Endodermal cell (in vitro differentiated cells): ENCODE measurements at places on chromosomes 6 and 20.

- no peak for DNase-seq
Measured at GRCh38 chr6:114169763-114170162, 173.1 kb downstream of the HS3ST5 start.

GRCh38 chr6:144162977-144163376 is 12.7 kb downstream of the STX11 start:
- no peak for DNase-seq

- peak; percentile 57 for DNase-seq
Measured at GRCh38 chr6:132147530-132148011, 196.4 kb upstream of the CCN2 start.

- DNase-seq = no peak
Measured at GRCh38 chr6:14353798-14354197, 236.2 kb downstream of the CD83 start.

DNA sequence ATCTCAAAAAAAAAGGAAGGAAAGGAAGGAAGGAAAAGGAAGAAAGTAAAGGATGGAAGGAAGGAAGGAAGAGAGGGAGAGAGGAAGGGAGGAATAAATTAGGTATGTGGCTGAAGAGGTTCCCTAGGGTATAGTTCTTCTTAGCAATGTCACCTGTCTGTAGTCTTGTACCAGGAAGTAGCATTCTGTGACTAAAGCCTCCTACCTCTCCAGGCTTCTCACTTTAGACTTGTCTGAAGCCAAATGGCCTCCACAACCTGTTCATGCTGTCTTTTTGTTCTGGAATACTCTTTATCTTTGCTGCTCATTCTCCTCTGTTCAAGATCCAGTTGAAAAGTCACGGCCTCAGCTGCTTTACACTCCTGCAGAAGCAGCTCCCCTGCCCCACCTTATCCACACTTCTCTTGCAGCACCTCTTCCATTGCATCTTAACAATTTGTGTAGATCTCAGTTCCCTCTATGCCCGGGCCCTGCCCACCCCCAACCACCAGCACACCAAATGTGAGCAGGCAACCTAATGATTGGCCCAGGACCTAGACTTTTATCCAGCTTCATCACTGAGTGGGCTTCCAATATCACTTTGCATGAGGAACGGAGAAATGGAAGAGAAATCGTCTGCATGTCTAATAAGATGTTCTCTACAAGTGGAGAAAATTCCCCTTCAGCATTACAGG is 19.1 kb downstream of the GCNT2 start:
- DNase-seq = no peak

DNA sequence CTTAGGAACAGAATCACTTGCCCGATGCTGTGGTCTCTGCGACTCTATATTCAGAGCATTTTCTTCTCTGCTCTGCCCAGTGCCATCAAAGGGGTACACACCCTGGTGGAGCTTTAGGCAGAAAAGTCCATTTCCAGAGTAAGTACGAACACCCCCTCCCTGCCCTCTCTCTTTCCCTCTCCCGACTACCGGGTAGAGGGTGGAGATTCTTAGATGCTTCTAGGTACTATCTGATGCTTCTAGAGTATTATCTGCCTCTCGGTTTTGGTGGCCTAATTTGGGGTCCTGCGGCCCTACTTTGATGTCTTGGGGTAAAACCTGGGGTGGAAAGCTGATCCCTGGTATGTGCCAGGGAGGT is 245.4 kb upstream of the SOX4 start:
- DNase-seq = no peak

- DNase-seq = peak; percentile 71
Measured at GRCh38 chr6:110878751-110879522, 4.4 kb downstream of the AMD1 start.

GRCh38 chr6:107386340-107386739 is 73.0 kb downstream of the PDSS2 start:
- DNase-seq = no peak

GRCh38 chr6:160428818-160429619 is 80.8 kb downstream of the SLC22A3 start:
- peak; percentile 73 for DNase-seq

GRCh38 chr6:1798303-1798964 is 188.7 kb downstream of the FOXC1 start:
- DNase-seq = no peak

- DNase-seq = no peak
Measured at GRCh38 chr20:57223648-57224489, 42.6 kb downstream of the BMP7 start.

- no peak for DNase-seq
Measured at GRCh38 chr6:132388291-132388690, 13.0 kb downstream of the MOXD1 start.

DNA sequence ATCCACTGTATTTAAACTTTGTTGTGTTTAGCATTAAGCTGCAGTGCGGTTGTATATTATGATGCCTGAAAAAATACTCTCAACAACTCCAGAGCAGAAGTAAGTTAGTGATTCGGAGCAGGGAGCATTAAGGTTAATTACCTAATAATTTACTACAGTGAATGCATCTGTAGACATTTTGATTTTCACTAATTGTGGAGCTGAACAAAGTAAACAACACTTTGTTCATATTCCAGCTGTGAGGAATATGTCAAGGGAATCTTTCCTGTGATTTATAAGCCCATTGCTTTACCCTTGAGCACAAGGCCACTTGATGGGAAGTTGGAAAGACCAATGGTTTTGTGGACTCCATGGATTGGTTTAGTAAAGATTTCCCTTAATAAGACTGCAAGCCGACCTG is 77.1 kb downstream of the CBLN4 start:
- no peak for DNase-seq

DNA sequence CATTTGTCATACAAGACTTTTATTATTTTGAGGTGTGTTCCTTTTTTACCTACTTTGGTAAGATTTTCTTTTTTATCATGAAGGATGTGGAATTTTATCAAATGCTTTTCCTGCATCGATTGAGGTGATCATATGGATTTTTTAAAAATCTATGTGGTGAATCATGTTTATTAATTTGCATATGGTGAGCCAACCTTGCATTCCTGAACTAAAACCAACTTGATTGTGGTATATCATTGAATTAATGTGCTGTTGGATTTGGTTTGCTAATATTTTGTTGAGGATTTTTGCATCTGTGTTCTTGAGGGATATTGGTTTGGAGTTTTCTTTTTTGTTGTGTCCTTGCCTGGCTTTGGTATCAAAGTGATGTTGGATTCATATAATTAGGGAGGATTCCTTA is 848.1 kb upstream of the EYS start:
- no peak for DNase-seq

GRCh38 chr6:165806126-165806810 is 143.2 kb upstream of the PDE10A start:
- DNase-seq = no peak

DNA sequence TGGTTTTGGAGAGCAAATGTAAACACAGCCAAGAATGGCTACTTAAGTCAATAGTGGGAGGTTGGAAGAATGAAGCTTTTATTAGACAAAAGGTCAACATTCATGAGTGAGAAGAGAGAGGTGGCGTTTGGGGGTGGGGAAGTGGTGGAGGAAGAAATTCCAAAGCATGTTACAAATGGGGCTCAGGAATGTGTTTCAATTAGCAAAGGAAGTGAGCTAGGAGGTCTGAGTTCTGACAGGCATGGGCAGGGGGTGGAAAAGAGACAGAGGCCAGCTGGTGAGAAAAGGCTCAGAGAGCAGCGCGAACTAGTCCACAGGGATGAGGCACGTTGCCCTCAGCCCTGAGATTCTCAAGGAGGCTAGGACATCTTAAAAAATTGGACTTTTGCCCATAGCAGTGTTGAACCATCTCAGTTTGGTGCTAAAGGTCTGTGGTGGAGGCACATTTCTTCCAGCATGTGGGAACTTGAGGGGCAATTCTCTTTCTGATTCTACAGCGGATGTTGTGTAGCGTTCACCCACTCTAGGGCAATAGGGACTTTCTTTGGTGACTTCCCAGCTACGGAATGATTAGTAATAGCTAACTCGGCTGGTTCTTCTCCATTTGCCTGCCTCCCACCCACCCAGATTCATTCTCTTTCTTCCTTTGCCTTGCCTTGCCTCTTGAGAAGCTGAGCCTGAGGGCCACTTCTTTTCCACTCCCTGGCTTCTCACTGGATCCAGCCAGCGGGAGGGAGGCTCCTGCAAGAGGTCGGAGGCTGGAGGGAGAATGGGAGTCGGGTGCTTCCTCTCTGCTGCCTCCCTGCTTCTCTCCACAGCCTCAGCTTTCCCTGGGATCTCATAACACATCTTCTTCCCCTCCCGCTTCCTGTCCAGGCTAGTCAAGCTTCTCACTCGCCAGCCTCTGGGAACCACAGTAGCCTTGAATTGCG is 45.1 kb upstream of the NEDD9 start:
- DNase-seq = peak; percentile 84

- no peak for DNase-seq
Measured at GRCh38 chr20:20733943-20734342, 21.5 kb upstream of the RALGAPA2 start.

- DNase-seq = no peak
Measured at GRCh38 chr6:152277826-152278329, 359.3 kb downstream of the SYNE1 start.

- DNase-seq = no peak
Measured at GRCh38 chr6:112348891-112349635, 1.9 kb downstream of the RFPL4B start.

DNA sequence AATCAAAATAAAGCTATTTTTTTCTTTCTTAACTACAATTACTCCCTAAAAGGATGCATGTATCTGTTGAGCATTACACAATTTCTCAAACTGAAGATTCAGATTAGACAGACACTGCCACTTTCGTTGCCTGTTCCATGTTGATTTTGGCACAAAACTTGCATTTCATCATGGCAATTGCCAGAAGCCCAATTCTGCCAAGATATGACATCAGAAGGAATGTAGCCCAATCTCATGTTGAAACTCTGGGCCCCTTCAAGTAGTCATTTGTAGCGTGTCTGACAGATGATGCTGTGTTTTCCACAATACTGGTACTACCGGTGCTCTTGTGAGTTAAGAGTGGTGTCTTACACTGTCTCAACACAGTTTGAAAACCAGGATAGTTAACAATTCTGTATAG is 705.4 kb downstream of the PTPRT start:
- no peak for DNase-seq
